CMK (cell line): ENCODE measurements at places on chromosomes 6 and 20.

GRCh38 chr6:84508981-84509380, 255.4 kb downstream of the TBX18 start:
- DNase-seq, result peak; percentile 36

GRCh38 chr6:142162780-142163179, 15.7 kb downstream of the VTA1 start:
- DNase-seq, result no peak

- no peak for DNase-seq
Observed at GRCh38 chr6:1525364-1526038, 84.2 kb upstream of the FOXC1 start.

DNA sequence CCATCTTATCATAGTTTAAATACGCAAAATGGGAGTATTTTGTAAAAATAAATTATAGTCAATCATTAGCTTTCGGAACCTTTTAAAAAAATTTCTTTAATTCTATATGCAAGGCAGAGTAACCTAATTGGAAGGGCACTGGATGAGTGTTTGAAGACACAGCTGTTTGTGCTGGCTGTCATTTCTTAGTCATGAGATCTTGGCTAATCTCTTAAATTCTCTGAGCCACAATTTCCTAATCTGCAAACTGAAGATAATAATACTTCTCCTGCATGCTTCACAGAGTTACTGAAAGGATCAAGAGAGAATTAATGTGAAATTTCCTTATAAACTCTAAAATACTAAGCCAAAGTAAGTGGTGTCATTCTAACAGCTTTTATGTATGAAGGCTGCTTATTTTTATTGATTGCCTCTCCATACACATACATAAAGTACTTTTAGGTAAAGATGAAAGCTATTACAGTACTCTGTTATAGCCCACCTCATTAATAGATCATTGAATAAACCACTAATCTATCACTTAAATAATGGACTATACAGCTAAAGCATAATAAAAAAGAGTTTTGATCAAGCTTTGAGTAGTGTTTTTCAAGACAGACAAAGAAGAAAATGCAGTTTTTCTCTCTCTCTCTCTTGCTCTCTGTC, 383.7 kb upstream of the IRAK1BP1 start:
- DNase-seq, result no peak

GRCh38 chr20:63163596-63164483, 52.1 kb downstream of the YTHDF1 start:
- DNase-seq, result no peak

- no peak for DNase-seq
Observed at GRCh38 chr6:148625609-148626008, 121.2 kb upstream of the UST start.

- peak; percentile 22 for DNase-seq
Observed at GRCh38 chr6:169409742-169410312, 156.2 kb upstream of the THBS2 start.

- DNase-seq, result no peak
Observed at GRCh38 chr20:24708411-24709295, 239.2 kb downstream of the SYNDIG1 start.

- no peak for DNase-seq
Observed at GRCh38 chr6:29563435-29563965, 4.0 kb upstream of the UBD start.

GRCh38 chr6:56514395-56514794, 128.3 kb downstream of the DST start:
- no peak for DNase-seq
